ENCODE measurements at places on chromosomes 7 and 10.

DNA sequence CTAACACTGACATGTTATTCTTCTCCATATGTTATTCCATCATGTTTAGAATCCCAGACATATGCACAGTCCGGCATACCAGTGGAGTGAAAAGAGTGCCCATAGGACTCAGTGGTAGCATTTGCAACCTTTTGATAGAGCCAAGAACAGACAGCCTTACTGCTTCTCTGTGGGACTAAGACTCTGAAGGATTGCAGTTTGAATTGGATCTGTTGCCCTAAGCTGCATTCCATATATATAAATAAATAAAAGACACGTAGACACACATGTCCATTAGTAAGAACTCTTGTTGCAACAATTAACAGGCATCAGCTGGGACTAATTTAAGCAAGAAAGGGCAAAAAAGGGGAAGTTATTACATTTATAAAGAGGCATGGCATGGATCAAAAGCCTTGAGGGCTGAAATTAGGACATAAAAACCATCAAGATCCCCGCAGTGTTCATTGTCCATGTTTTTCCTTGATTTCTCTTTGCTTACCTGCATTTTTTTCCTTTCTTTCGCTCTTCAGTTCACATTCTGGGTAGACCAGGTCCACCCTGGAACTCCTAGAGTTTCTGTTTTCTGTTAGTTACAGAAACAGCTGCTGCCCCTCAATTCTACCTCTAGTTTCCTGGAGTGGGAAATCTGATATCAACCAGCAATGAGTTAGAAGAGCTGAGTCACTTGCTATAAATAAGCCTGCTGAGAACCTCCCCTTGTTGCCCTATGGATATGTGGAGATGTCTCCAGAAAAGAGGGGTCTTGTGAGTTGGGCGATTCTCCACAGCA, 132.4 kb downstream of the SORCS1 start:
- no peak for DNase-seq

DNA sequence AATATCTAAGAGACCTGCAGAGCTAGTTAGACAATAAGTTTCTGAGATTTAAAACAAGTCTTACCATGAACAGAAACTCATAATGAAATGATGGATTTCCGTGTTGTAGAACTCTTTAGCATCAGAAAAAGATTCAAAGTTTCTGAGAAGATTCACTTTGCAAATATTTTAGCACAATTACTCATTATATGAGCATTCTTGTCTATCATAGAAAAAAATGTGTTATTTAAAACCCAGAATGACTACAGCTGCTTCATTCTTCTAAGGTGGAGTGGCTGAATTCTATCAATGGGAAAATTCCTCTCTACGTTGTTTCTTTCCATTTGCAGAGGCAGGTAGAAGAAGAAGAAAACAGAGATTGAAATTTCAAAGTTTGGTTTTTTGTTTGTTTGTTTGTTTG, 21.0 kb upstream of the RALA start:
- DNase-seq: no peak

GRCh38 chr7:151247611-151248345, 716 bp downstream of the SMARCD3 start:
- DNase-seq: no peak

GRCh38 chr10:32340596-32341180, 6.3 kb downstream of the EPC1 start:
- DNase-seq: no peak

- DNase-seq: no peak
These were observed 448.7 kb upstream of the PFKP start for GRCh38 chr10:2618690-2619089.

DNA sequence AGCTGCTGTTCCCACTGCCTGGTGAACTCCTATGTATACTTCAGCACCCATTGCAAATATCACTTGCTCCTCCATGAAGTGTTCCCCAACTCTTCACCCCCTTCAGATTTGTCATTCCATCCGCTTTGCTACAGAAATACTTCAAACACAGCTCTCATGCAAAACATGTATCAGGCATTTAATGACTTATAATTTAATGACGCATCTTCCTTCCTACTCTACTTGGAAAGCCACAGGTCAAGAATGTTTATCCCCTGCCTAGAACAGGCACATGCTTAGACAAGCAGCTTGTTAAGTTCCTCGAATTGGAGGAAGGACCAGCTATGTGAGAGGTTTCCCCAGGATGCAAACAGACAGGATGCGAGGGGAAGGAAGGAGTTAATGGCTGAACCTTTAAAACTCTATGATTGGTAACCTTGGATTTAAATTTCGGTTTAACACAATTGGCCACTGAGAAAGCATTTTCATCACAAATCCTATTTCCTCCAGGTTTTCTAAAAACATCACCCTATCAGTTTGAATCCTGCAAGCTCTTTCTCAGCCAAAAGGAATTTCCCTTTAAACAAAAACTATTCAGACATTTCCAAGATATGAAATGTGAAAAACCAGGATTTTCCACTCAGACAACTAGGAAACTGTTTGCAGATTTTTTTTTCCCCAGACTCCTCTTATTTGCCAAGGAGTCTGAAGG, 11.5 kb downstream of the CREB3L2 start:
- no peak for DNase-seq

DNA sequence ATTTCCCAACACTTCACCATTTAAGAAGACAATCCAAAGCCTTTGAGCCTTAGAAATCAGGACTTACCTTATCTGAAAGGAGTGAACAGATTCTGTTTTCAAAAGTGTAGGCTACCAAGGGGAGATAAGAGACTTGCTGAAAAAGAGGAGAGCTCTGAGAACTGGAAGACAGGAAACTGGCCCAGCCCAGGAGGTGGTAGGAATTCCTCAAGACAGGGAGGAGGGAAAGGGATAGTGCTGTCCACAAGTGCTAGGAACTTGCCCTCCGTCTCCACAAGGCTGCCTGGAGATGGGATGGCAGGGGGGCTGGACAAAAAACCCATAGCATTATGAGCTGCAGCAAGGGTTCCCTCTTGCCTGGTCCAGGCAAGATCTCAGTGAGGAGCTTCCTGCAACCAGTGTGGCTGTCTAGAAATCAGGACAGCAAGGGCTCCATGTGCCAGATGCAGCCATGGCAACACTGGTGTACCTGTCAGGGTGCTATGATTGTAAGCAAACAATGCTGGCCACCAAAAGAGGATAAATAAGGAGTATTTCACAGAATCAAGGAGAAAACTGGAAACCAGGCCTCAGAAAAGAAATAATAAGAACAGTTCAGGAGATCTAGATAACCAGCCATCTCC, 22.7 kb upstream of the FRMD4A start:
- DNase-seq: no peak

DNA sequence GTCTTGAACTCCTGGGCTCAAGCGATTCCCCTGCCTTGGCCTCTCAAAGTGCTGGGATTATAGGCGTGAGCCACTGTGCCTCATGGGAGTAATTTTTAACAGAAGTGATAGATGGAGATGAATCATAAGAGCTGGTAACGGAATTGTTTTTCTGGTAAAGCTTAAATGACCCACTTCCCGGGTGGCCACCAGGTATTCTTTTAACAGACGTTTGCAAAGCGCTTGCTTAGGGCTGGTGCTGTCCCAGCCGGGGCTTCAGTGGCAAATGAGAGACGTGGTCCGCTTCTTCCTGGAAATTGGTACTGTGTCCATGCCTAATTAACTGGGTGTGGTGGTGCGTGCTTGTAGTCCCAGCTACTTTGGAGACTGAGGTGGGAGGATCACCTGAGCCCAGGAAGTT, 23.5 kb downstream of the CAMK1D start:
- no peak for DNase-seq

DNA sequence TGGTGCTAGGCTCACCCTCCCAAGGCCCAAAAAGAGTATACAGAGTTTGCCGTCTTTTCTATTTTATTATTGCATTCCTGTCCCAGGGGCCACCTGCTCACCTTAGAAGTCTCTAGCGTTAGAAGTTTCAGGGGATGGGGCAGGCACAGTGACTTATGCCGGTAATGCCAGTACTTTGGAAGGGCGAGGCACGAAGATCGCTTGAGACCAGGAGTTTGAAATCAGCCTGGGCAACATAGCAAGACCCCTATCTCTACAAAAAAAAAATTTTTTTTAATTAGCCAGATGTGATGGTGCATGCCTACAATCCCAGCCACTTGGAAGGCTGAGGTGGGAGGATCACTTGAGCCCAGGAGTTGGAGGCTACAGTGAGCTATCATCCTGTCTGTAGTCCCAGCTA, 30.3 kb upstream of the HSPB1 start:
- no peak for DNase-seq

DNA sequence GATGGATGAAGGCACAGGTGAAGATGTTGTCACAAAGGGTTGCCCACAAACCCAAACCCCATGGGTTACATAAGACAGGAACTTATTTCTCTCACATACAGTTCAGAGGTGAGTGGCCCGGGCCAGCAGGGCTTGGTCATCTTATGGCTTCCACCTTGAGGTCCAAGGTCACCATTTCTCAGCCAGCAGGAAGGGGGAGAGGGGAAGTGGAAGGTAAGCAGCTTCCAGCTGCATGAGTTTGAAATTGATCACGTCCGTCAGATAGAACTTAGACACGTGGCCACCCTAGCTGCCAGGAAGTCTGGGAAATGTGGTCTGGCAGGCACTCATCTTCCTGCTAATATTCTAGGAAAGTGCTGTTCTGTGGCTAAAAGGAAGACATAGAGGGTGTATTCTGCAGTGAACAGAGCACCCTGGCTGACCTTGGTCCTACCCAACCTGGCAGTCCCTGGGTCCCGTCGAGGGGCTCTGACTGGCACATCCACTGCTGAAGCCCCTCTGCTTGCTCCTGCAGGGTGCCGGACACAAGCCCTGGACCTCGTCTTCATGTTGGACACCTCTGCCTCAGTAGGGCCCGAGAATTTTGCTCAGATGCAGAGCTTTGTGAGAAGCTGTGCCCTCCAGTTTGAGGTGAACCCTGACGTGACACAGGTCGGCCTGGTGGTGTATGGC, 49.5 kb downstream of the VWA2 start:
- DNase-seq: no peak

DNA sequence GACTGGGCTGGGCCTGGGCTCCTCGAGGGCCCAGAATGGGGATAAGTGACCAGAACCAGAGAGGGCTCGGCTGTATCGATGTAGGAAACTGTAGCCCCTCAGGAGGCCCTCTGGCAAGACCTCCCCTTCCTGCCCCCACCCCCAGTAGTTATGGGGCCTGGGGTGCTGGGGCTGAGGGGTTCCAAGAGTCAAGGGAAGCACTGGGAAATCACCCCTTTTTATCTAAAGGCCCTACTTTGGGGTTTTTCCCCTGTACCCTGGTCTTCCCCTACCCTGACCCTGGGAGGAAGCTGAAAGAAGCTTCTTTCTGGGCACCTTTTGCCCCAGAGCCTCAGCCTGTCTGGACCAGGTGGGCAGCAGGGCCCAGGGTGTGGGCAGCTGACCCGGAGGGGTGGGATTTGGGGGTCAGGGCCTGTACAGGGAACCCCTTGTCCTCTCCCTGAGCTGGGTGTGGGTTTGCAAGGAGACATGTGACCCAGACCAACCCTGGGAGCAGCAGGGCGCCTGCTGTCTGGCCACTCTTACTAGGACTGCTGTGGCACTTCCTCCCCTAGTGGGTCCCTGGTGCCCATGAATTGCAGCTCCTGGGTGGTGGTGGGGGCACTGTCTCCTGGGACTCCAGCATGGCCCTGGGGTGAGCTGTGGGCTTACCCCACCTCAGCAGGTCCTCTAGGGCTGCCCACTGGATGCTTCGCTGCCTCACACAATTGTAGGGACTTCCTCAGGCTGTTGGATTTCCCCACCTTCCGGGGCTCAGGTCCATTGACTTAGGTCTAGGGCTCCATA, 1.5 kb downstream of the IRF5 start:
- no peak for DNase-seq

GRCh38 chr10:35136263-35136815, 9.7 kb downstream of the CREM start:
- no peak for DNase-seq

GRCh38 chr7:132061937-132062336, 505.5 kb upstream of the PODXL start:
- DNase-seq: no peak

GRCh38 chr10:85448716-85449115, 917.9 kb downstream of the GRID1 start:
- DNase-seq: no peak

- no peak for DNase-seq
These were observed 19.1 kb upstream of the GJD4 start for GRCh38 chr10:35585903-35586535.

DNA sequence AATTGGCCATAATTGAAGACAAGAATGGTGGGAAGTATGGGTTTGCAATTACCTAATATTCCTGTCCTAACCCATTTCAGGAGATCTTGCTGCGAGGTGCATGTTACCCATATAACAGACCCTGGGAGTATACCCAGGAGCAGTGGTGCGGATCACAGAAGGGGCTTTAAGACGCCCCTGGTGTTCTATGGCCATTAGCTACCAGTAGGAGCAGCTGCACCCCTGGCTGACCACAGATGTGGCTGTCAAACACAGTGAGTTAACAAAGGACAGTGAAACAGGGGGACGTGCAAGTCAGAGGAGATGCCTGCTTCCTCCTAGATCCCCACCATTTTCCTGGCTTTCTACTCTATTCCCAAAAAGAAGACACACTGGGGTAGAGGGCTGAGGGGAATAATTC, 25.2 kb downstream of the AOC1 start:
- DNase-seq: no peak

GRCh38 chr7:2018569-2019460, 213.9 kb downstream of the MAD1L1 start:
- no peak for DNase-seq

DNA sequence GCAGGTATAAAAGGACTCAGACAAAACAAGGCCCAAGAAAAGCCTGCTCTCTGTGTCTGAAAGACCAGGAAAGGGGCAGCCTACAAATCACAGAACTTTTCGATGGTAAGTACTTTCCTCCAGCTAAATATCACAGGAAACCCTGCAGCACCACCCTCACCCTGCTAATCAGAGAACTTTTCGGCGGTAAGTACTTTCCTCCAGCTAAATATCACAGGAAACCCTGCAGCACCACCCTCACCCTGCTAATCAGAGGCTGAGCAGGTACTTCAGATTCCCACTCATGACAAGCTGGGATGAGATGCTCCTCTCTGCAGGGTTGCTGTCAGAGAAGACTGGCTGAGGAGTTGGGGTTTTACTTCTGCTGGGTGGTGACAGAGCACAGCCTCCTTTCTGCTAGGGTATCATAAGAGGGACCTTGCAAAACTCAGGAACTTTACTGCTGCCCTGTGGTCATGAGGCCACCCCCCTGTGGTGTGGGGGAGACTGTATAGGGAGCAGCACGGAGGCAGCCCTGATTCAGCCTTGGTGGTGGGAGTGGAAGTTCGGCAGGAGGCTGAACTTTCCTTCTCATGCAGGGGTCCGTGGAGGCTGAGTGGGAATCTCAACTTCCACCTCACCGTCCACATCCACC, 7.2 kb downstream of the WDR37 start:
- DNase-seq: no peak
